Hematopoietic multipotent progenitor cell treated with erythropoietin and hydrocortisone succinate and interleukin-3 and kit ligand, for 4 days (in vitro differentiated cells): ENCODE measurements at places on chromosomes 2 and 18.
A peak's percentile ranks its signal among the peaks of the same experiment; 100 is the strongest.

- no peak for DNase-seq
Observed at GRCh38 chr2:109457366-109457765, 156.4 kb downstream of the SEPTIN10 start.

GRCh38 chr18:13362607-13363006 is 144.0 kb downstream of the LDLRAD4 start:
- peak; percentile 45 for DNase-seq

DNA sequence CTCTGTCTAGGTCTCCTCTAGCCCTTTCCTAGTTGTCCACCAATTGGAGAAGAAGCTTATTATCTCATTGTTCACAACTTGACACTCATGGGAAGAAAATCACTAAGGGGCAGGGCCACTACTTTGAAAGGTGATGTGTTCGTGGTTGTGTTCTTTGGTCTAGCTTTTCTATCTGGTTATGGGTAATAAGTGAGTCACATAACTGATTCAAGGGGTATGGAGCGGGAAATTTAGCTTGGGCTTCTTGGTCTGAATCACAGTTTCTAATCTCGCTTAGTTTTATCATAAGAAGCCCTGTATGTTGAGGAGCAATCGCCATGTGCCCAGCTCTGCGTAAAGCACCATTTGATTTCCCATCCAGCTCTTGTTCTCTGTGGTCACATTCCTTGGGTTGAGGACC is 18.7 kb upstream of the DYTN start:
- DNase-seq, result no peak

DNA sequence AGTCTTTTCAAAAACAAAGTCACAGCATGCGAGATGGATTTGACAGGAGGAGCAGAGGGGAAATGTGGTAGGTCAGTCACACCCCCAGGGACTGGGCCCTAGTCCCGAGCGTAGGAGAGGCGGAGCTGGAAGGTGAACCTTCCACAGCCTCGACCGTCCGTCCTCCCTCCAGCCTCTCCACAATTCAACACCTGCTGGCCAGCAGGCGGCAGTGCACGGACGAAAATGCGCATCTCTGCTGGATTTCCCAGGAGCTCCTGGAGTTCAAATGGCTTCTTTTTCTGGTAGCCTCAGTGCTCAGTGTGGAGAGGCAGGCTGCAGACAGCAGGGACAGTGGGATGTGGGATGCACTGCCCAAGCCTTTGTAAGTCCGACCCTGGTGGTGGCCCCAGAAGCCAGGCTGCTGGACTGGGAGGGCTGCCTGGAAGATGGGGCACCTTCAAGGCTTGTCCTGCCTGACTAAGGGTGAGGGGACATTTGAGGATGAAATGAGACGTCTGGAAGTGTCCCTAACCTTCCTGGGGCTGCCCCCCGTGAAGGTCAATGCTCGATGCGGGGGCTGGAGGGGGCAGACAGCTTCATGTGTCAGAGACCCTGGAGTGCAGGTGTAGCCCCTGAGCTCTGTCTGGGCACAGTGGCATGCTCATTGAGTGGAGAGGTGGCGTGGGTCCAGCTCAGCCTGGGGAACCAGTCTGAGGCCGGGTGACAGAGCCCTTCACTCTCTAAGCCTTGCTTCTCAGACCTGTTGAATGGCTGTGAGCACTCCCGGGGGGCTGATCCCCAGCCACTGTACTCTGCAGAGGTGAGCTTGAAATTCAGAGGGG is 189.5 kb downstream of the TFCP2L1 start:
- DNase-seq, result peak; percentile 74

- DNase-seq, result no peak
Observed at GRCh38 chr2:285531-285930, 2.4 kb downstream of the ALKAL2 start.

GRCh38 chr18:59697236-59697932 is at the start of gene CCBE1:
Gene CCBE1, minus strand, starts transcription at chr18:59697423.
- DNase-seq, result peak; percentile 54

DNA sequence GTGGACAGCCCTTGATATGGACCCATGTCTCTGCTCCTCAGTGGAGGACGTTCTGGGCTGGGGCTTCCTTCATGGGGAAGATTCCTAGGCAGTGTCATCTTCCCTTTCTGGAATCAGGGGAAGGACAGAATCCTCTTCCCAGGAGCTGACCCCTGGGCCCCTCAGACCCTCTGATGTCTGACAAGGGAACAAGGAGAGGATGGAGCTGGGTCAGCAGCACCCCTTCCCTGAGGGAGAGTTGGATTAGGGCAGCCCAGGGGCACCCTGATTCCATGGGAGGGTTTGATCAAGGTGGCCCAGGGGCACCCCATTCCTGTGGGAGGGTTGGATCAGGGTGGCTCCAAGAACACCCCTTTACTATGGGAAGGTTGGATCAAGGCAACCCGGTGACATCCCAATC is 86.5 kb downstream of the ACKR3 start:
- no peak for DNase-seq

DNA sequence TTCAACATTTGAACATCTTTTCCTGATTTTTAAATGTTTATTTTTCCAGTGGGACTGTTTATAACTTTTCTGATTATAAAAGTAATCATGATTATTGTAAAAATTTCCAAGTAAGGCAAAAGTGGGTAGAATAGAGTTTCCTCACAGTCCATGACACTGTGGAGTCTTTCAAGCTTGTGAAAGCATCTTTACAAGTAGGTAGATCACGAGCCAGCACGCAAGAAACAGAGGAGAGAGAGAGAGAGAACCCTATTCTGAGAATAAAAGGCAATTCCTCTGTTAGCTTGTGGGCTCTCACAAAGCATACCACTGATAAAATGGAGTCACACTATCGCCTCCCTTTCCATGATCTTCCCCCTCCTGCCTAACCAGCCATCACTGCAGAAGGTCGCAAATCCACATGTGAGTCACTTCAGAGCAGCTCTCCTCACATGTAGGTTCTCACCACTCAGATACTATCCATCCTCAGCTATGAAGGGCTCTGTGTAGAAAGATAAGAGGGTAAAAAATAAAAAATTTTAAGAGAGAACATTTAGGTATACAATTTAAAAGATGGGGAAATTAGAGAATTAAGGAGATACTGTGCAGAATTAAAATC is 40.3 kb downstream of the AAK1 start:
- peak; percentile 55 for DNase-seq

DNA sequence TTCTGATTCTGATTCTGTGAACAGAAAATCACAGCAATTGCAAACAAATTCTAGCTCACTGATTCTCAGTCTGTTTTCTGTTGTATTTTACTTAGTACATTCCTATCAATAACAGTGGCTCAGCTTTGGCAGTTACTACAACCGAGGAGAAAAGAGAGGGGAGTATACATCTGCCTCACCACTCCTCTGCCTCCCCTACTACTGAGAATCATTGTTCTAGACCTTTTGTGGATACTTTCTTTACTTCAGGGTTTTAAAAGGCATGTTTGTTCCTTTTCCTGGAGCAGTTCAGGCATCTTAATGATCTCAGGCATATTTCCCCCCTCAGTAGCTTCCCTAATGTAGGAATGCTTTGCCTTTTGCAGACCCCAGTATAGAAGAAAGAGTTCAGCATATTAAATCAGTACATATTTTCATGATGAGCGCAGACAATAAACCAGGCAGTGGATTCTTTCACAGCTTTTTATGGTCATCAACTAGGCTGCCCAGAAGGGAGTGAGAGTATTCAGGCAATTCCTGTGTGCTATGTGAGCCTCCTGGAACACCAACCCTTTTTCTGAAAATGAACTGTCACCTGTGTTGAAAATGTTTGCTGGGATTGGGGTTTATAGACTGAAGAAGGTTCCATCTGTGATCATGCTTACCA is 10.3 kb downstream of the STAMBP start:
- DNase-seq, result no peak

DNA sequence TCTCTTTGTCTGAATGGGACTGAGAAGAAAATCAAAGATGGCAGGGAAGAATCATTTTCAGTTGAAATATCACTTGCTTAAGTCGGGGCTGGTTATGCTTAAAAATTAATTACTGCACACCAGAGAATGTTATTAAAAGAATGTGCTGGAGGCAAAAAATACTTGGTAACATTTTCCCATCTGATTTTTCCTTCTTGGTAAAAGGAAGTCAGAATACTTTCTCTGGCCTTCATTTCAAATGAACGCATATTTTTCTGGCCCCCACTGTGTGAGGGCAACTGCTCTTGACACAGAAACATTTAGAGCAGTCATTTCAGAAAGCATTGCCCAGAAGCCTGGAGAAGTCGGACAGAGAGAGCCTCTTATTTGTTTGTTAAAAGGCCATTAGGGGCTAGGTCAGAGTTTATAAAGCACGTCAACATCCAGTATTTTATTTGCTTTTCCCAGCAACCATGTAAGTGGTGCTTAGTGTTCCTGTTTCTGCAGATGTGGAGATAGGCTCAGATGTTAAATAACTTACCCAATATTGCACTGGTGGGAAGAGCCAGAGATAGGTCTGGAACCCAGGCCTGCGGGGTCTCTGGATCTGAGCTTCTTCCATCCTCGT is 32.9 kb upstream of the LYPD6B start:
- no peak for DNase-seq

- DNase-seq, result peak; percentile 30
Observed at GRCh38 chr18:12883372-12883683, 709 bp downstream of the PTPN2 start.

DNA sequence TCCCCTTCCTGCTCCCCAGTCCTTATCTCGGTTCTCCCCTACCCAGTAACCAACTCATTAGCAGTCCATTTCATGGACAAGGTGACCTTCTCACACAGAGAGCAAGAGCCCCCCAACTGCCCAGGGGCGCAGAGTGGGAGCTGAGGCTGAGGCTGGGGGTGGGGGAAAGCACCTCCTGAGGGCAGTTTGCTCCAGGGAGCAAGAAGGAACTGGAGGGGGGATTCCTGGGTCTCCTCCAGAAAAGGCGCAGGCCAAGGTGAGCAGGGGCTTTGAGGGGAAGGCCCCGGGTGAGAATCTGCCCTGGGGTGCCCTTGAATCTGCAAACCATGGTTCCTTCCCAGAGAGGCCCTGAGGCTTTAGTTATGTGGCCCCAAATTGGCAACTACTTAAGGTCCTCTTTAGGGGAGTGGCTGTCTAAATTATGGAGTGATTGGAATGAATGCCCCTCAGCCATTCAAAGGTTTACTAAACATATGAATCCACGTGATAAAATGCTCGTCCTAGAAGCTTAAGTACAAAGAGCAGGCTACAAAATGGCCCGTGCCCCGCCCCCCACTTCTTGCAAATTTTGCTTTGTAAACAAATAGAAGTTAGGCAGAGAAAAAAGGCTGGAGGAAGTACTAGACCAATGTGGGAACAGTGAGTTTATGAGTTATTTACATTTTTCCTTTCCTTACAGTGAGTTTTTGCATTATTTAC is 123.5 kb upstream of the HS6ST1 start:
- DNase-seq, result peak; percentile 83

GRCh38 chr2:112001942-112002341 is 53.1 kb upstream of the TMEM87B start:
- no peak for DNase-seq

- peak; percentile 93 for DNase-seq
Observed at GRCh38 chr2:31318361-31319336, 84.7 kb downstream of the EHD3 start.

DNA sequence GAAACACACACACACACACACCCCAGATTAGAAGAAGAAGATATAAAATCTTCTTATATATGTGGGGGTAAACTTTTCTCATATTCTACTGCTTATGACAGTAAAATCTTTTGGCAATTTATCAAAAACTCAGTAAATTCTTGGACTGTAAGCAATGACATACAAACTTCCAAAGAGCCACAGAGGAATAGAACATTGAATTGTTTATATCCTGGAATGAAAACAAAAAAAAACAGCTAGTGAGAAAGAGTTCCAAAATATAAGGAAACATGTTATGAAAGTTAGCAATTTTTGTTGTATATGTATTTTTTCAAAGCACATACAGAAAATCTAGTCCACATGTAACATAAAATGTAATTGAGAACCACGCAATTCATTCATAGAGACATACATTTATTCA is 764.9 kb downstream of the DSC3 start:
- no peak for DNase-seq

DNA sequence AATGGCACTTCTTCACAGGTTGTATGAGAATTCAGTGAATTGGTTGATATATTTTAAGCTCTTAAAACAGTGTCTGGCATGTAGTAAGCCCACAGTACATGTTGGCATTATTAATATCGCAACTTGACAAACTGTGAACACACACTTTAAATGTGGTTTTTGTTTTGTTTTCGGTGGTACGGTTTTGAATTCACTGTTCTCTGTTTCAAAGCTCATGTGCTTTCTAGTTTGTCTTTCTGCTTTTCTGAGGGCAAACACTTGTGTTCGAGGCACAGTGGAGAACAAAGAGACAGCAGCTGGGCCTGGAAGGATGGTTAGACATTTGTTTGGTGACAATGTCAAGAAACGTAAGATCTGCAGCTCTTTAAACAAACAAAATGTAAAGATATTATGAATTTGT is 276.5 kb upstream of the MC4R start:
- DNase-seq, result no peak

DNA sequence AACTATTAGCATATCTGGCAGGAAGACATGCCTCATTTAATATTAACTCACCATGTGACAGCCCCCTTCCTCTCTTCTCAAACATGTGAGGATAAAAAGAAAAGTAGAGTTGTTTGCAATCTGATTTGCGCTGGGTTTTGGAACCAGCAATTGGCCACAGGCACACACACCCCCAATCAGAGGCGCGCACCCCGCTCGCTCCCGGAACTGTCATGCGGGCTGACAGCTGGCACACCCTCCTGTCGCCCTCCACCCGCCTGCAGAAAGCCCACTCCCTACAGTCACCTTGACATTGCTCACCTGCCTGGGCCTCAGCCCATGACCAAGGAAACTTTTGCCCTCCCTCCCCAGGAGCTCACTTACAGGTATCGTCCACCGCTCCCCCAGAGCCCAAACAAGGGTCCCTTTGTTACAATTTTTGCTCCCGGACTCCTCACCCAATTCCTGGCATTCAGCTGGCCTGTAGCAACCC is 1.1 kb downstream of the COBLL1 start:
- peak; percentile 72 for DNase-seq

- DNase-seq, result no peak
Observed at GRCh38 chr2:7977981-7978380, 703.9 kb upstream of the ID2 start.

- DNase-seq, result peak; percentile 69
Observed at GRCh38 chr2:69703189-69703588, 38.7 kb upstream of the ANXA4 start.

DNA sequence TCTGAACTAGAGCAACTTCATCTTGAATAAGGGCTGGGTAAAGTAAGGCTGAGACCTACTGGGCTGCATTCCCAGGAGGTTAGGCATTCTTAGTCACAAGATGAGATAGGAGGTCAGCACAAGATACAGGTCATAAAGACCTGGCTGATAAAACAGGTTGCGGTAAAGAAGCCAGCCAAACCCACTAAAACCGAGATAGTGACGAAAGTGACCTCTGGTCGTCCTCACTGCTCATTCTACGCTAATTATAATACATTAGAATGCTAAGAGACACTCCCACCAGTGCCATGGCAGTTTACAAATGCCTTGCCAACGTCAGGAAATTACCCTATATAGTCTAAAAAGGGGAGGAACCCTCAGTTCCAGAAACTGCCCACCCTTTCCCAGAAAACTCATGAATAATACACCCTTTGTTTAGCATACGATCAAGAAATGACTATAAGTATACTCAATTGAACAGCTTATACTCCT is 109.1 kb downstream of the FIGN start:
- DNase-seq, result no peak

GRCh38 chr18:12361770-12362378 is 15.2 kb downstream of the AFG3L2 start:
- DNase-seq, result peak; percentile 88

GRCh38 chr2:73037947-73038585 is 33.4 kb downstream of the SFXN5 start:
- DNase-seq, result no peak

- DNase-seq, result no peak
Observed at GRCh38 chr2:193141-193671, 70.6 kb downstream of the SH3YL1 start.
